ENCODE measurements at places on chromosomes 1 and 21.

DNA sequence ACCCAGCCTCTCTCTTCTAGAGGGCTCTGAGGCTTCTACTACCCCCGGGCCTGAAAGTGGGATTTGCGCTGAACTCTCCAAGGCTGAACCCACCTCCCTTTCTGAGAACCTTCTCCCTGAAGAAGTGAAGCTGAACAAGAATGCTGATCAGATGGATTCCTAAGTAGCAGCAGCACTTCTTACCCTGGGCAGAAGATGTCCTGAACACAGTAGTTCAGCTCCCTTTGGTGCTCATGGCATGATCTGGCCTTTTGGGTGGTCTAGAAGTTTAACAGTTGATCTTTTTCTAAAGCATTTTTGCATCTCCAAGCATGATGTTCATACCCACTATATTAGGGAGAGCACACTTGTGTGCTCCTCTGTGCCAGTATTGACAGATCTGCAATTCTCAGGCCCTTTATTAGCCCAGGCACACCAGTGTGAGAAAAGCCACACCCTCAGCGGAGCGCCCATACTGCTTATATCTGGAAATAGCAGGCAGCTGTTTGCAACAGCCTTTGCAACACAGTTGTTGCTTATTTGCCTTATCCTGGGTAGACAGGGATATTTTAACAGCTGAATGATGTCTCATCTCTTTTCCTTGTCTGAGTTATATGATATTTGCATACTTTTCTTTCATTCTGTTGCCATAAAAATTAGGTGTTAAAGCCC is 34.2 kb downstream of the CNN3 start:
- no peak for DNase-seq

GRCh38 chr1:210776712-210777111 is 357.2 kb downstream of the KCNH1 start:
- DNase-seq, result no peak

DNA sequence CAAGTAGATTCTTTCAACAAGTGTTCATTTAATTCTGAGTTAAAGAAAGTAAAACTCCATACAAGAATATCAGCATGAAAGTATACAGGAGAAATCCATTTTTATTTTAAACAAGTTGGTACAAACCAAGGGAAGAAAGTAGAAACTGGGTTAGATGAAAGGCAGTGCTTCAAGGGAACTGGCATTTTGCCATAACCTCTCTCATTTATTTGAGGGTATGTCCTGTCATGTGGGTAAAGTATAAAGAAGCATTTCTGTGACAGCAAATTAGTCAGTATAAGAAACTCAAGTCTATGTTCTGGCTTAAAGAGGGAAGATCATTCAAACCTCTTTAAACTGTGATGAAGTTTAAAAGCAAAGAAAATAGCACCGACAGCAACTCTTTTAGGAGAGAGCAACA is 32.0 kb downstream of the OLFM3 start:
- no peak for DNase-seq

DNA sequence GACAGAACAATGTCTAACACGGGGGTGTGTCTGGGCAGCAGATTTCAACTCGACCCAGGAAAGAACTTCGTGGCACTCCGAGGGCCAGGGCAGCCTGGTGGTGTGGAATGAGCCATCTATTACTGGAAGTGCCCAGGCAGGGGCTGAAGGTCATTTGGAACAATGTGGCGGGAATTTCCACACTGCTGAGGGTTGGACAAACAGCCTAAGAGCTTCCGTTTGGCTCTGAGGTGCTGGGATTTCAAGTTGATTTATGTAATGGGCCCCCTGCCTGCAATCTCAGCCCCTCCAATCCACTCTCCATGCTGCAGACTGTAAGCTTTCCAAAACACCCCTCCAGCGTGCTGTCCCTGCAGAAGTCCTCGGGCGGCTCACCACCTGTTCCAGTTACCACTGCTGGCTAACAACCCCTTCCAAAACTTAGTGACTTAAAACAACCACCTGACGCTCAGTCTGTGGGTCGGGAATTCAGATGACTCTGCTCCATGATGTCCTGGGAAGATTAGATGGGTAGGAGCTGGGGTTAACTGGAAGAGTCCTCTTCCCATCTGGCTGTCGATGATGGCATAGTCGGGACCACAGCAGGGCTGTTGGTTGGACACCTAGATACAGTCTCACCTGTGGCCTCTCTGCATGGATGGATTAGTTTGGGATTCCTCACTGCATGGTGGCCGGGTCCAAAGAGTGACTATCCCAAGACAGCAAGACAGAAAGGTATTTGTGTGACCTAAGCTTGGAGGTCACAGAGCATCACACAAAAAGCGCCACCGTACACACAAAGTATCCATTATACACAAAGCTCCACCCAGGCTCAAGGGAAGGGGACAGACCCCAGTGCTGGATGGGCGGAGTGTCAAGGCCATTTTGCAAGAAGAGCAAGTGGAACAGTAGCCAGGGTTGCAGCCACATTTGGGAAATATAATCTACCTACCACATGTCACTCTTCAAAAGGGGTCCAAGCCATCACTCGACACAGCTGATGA is 89.7 kb upstream of the IFFO2 start:
- no peak for DNase-seq
